ENCODE measurements at places on chromosomes 7 and 10. TPM values are rescaled to one million over a fixed set of nuclear protein-coding genes. Genes with fewer than 3 reads are reported as not detected.

DNA sequence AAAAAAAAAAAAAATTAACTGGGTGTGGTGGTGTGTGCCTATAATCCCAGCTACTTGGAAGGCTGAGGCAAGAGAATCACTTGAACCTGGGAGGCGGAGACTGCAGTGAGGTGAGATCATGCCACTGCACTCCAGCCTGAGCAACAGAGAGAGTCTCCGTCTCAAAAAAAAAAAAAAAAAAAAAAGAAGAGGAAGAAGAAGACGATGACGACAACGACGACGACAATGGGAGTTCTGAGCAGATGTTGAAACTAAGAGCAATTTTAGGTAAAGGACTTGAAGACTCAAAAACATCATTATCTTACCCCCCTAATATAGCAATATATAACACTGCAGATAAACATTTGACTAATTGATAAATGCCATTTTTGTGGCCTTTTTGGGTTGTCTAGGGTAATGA lies 39.5 kb upstream of the PPP1R17 start:
- DNase-seq, result no peak

GRCh38 chr7:368651-369475 lies 78.9 kb downstream of the FOXL3 start:
- no peak for DNase-seq

GRCh38 chr7:33554576-33554975 lies 350.8 kb upstream of the BMPER start:
- DNase-seq, result no peak

GRCh38 chr10:22010973-22011408 lies 7.5 kb upstream of the DNAJC1 start:
- no peak for DNase-seq

DNA sequence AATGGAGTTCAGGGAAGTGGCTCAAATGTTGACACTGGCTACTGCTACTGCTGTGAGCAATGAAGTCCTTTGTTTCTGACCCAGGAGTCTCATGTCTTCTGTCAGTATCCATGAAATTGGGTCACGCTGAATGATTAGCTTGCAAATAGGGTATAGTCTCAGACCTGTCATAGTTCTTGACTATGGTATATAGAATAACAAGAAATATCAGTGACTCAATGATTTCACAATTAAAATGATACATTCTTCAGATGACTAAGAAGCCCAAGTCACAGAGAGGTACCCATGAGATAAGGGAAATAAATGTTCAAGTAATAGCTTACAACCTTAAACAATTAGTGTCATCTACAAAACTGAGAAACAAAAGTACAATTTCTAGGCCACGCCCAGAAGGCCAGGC lies 89.3 kb downstream of the LYZL2 start:
- no peak for DNase-seq

DNA sequence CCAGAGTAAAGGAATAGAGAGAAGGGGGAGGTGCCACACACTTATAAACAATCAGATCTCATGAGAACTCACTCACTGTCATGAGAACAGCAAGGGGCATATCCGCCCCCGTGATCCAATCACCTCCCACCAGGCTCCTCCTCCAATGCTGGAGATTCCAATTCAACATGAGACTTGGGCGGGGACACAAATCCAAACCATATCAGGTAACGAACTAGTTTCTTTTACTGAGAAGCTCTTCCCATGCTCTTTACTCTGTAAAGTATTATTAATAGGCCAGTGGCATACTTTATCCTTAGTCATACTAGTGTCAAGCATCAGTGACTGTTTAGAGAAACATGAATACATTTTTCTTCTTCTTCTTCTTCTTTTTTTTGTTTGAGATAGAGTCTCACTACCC lies 39.4 kb upstream of the ZNF488 start:
- no peak for DNase-seq

GRCh38 chr7:4882169-4883032 lies 1.1 kb downstream of the RADIL start:
- DNase-seq, result no peak

- DNase-seq, result no peak
Observed at GRCh38 chr7:90709501-90710465, 113.7 kb downstream of the CDK14 start.

DNA sequence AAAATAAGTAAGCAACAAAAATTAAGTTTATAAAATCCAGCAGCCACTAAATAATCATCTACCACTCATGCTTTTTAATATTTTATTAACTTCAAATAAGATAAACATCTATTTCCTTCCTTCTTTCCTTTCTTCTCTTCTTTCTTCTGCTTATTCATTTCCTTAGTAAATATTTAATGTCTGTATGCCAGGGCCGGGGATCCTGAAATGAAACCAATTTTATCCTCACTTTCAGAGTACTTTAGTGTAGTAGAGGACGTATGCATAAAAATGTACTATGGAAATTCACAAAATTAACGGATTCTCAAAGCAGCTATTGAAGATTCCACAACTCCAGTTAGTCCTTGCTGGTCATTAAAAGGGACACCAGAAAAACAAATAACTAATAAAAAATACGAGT lies 224.7 kb downstream of the VTI1A start:
- DNase-seq, result no peak

DNA sequence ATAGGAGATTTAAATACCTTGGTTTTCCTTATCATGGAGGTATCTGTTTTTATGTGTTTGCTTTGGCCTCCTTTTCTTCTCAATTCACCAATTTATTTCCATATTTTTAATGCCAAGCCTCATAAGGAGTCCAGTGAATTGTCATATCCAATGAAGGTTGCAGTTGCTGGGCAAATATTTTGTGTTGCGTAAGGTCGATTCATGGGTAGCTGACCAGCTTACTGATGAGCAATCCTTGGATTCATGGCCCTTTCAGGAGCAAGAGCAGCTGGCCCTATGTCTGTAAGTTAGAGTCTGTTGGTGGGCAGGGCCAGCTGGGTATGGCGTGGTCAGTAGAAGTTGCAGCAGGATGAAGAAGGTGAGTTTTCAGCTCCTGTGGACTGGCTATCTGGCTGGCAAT lies 182.9 kb downstream of the PFKFB3 start:
- DNase-seq, result no peak

DNA sequence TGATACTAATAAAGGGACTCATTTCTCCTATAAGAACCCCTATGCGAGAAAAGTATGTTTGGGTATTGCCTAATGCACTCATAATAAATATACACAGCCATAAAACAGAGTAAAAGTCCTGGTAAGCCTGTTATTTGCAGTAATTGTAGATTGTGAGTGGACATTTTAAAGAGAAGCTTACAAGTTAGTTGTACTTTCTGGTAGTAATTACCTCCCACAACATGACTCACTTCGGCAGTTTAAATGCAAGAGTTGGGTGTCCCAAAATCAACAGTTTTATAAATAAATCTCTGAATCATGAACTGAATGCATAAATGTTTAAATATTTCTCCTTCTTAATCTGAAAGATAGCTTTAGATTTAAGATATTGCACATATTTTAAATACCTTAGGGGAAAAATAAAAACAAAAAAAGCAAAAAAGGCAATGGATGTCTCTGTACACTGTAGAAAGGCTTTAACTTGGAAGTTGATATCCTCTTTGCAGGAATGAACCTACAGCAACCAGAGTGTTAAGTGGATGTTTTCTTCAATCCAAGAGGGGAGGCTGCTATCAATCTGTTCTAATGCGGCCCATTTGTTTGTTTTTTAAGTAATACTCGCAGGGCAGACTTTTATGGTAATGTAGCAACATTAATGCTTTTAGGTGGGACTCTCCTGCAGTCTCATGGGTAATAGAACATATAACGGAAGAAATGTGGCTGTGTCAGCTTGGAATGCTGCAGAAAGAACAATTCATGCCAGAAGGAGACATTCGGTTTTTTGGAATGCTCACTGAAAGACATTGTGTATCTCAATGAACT lies 57.3 kb upstream of the ZEB1 start:
- no peak for DNase-seq

- DNase-seq, result no peak
Observed at GRCh38 chr10:3339531-3339950, 167.0 kb upstream of the PITRM1 start.

- DNase-seq, result no peak
Observed at GRCh38 chr7:49791088-49791741, 17.8 kb downstream of the VWC2 start.

- DNase-seq, result no peak
Observed at GRCh38 chr10:23281044-23281433, 63.6 kb downstream of the C10orf67 start.

- no peak for DNase-seq
Observed at GRCh38 chr10:126177417-126178030, 210.8 kb downstream of the ADAM12 start.

Gene HTR5A
- total RNA-seq, result not detected

Gene ORAI2
- 25.8 TPM for total RNA-seq

Gene RAPGEF5
- 0.23 TPM for total RNA-seq

Gene MRPS24
- total RNA-seq, result 118 TPM

Gene SMKR1
- total RNA-seq, result 1.7 TPM

All from activated naive CD4-positive, alpha-beta T cell treated with anti-CD3 and anti-CD28 coated beads, Interleukin-2, amount 50 U/mL, for 72 hours (primary cell).